ENCODE measurements at places on chromosomes 6 and 20. TPM values are rescaled to one million over a fixed set of nuclear protein-coding genes. Genes with fewer than 3 reads are reported as not detected.

The GHRH gene
- not detected for total RNA-seq

The MCHR2 gene
- not detected for total RNA-seq

The LIME1 gene
- 9.9 TPM for total RNA-seq

The NRN1 gene
- total RNA-seq = 0.86 TPM

The WFDC5 gene
- not detected for total RNA-seq

The MRPS18A gene
- 55.0 TPM for total RNA-seq

The C20orf141 gene
- total RNA-seq = not detected

The CD2AP gene
- total RNA-seq = 29.3 TPM

The ABHD16B gene
- 0.13 TPM for total RNA-seq
